CD4-positive, alpha-beta T cell treated with Interleukin-6 at 100 ng/mL for 8 hours (primary cell): ENCODE measurements at places on chromosomes 12 and 14.
A peak's percentile ranks its signal among the peaks of the same experiment; 100 is the strongest.

- no peak for DNase-seq
Observed at GRCh38 chr12:52416795-52417194, 10.7 kb upstream of the KRT82 start.

GRCh38 chr14:23376482-23377197 lies at the start of gene CMTM5:
Gene CMTM5 (plus strand): TSS chr14:23377046. CDS start chr14:23377252, 206 bp downstream.
- DNase-seq: no peak

- no peak for DNase-seq
Observed at GRCh38 chr12:26406813-26407212, 211.4 kb downstream of the SSPN start.

- no peak for DNase-seq
Observed at GRCh38 chr12:8969861-8970411, 19.4 kb upstream of the KLRG1 start.

DNA sequence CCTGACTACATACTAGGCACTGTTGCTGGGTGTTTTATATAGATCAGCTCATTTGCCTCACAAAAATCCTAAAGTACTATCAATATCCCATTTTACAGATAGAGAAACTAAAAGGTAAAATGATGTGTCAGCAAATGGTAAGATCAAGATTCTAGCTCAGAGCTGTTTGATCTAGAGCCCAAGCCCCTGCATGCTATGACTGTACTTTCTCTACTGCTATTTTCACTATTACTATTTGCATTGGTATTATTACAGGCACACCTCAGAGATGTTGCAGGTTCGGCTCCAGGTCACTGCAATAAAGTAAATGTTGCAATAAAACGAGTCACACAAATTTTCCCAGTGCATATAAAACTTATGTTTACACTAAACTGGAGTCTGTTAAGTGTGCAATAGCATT lies 10.9 kb downstream of the ISCU start:
- DNase-seq: no peak

GRCh38 chr12:67632005-67632404 lies 16.5 kb upstream of the DYRK2 start:
- DNase-seq: no peak

- no peak for DNase-seq
Observed at GRCh38 chr14:20476776-20477175, 7.6 kb downstream of the PNP start.

DNA sequence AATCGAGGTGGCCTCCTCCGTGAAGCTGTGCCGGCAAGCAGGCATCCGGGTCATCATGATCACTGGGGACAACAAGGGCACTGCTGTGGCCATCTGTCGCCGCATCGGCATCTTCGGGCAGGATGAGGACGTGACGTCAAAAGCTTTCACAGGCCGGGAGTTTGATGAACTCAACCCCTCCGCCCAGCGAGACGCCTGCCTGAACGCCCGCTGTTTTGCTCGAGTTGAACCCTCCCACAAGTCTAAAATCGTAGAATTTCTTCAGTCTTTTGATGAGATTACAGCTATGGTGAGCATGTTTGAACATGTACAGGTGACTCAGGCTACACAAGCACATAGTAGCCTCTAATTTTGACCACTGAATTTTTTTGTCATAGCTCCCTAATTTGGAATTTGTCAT lies 59.7 kb downstream of the ATP2A2 start:
- no peak for DNase-seq

- no peak for DNase-seq
Observed at GRCh38 chr12:42477941-42478340, 111.6 kb downstream of the PRICKLE1 start.

DNA sequence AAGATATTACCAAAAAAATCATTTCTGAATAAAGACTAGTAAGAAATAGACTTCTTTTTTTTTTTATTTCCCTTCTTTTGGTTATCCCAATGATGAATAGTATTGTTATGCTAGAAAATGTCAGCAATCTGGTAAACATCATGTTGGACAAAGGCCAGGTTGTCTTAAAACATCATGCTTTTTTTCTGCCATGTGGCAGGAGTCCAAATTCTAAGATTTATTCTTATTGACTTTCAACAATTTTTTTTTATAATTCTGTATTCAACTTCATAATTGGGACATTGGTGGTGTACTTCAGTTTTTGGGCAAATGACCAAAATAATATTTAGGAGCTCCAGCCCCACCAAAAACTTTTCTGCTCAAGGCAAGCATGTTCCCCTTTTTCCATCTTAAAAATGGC lies 10.5 kb downstream of the DCN start:
- no peak for DNase-seq

GRCh38 chr12:118448341-118448740 lies 72.0 kb downstream of the SUDS3 start:
- no peak for DNase-seq

DNA sequence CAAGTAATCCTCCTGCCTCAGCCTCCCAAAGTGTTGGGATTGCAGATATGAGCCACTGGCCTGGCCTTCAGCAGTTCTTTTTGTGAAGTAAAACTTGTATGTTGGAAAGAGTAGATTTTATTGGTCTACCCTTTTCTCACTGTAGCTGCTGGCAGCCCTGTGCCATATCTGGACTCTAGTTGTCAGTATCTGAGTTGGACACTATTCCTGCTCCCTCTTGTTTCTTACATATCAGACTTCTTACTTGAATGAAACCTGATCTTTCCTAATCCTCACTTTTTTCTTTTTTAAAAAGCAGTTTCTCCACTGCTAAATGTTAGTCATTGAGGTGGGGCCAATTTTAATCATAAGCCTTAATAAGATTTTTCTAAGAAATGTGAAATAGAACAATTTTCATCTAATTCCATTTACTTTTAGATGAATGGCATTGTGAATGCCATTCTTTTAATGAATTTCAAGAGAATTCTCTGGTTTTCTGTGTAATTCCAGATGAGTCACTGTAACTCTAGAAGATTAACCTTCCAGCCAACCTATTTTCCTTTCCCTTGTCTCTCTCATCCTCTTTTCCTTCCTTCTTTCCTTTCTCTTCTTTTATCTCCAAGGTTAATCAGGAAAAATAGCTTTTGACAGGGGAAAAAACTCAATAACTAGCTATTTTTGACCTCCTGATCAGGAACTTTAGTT lies 88.7 kb downstream of the APAF1 start:
- DNase-seq: no peak

- no peak for DNase-seq
Observed at GRCh38 chr12:111822886-111823285, 19.1 kb upstream of the MAPKAPK5 start.

DNA sequence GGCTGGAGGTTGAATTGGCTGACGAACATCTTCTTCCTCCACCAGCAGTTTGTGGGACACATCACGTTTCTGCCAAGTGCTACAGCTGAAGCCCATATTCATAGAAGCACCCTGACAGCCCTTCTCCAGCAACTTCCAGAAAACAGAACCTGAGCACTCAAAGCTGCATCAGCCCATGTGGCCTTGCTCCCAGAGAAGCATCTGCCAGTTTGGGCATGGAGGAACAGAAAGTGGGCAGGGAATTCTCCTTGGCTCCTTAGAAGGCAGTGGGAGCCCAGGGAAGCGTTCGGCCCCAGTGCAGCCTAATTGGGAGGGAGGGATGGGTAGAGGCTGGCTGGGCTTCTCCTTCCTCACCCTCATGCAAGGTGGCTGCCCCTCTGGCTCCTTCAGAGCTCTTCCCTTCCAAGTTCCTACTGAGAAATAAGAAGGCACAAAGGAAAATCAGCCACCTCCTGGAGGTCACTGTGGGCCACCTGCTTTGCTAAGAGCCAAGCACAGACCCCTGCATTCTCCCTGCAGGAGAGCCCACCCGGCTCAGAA lies 4.1 kb upstream of the NGB start:
- no peak for DNase-seq

DNA sequence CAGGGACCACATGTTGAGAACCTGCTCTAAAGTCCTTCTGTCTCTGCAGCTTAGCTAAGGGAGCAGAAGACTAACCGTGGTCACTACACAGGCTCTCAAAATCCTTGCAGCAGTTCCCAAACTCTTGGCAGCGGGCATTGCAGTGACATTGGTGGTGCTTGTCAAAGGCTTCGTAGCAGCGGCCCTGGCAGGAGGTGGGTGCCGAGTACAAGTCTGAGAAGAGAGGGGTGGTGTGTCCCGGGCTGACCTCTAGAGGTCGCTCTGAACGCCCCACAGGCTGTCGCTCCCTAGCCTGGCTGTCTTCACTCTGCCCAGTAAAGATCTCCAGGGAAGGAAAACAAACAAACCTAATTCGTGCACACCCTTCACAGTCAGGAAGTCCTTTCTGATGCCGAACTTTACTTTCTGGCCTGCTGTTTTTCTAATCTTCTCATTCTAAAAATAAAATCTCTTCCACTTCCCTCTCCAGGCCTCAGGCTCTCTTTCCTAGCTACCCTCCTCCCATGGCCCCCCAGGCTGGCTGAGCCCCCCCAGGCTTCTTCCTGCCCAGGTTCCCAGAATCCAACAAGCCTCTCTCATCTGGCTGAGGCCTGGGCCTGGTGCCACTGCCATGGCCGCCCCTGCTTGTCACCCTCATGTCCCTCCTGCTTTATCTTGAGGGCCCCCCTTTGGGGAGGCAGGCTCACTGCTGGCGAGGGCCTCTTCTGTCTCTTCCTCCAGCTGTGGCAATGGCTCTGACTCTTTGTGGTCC lies 7.7 kb downstream of the ENDOU start:
- peak; percentile 62 for DNase-seq

- DNase-seq: no peak
Observed at GRCh38 chr12:120980800-120981368, 2.5 kb downstream of the HNF1A start.

GRCh38 chr14:88559852-88560251 lies 3.0 kb upstream of the ZC3H14 start:
- DNase-seq: no peak

GRCh38 chr12:116436561-116437249 lies 122.5 kb upstream of the MAP1LC3B2 start:
- DNase-seq: no peak

DNA sequence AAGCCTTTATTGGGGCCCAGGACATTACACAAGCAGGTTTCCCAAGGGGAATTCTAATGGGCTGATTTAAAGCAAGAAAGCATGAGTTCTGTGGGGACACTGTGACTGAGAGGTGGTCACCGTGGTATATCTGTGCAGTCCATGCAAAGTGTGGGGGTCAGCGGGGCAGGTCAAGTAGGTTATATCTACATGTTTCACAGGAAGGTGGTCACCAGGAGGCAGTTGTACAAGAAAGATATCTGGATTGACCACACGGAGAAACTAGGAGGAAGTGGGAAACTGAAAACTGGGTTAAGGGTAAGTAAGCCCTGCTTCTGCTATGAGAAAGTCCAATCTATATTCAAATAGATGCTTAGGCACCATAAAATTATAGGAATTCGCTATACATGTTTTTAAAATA lies 77.8 kb upstream of the CNOT2 start:
- DNase-seq: no peak

GRCh38 chr14:68307790-68308168 lies 485.1 kb downstream of the ZFP36L1 start:
- no peak for DNase-seq

- no peak for DNase-seq
Observed at GRCh38 chr14:54853339-54853738, 49.3 kb downstream of the GCH1 start.

DNA sequence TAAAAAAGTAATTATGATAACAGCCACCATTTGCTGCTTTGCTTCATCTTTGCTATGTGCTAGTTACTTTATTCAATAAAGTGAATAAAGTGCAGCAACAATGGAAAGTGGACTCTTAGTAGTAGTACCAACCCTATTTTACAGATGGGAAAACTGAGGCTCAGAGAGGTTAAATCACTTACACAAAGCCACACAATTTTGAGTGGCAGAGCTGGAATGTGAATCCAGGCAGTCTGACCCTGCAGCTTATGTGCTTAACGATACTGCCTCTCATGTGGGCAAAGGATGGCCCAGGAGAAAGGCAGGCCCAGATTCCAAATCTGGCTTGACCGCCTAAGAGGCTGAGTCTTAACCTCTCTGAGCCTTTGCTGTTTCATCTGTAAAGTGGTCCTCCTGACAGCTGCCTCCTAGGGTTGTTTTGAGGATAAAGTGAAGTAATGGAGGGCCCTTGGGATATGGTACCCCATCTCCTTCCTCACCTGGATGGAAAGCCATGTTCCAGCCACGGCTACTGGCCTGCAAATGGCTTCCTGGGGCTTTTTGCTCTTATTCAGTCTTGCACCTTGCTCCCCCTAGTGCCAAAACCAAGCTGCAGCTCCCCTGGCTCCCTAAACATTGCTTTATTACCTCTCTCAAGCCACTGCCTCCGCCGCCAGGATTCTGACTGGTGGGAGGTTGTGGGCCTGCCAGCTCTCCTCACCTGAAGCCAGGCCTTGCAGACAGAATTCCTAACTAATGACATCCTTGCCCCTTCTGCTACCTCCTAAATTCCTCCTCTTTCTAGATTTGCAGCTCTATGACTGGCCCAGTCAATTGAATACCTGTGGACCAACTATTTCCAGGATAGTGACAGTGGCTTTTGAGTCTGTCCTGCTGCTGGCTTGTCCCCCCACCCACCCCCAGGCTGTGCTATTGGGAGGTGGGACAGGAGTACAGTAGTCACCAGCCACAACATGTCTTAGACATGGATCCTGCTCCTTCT lies 283.3 kb upstream of the PWP1 start:
- DNase-seq: peak; percentile 64
